ENCODE measurements at places on chromosomes 12 and 14.
A peak's percentile ranks its signal among the peaks of the same experiment; 100 is the strongest.

- no peak for DNase-seq
Measured at GRCh38 chr14:76918256-76918781, 92.1 kb downstream of the LRRC74A start.

GRCh38 chr14:75175677-75176141, 703 bp downstream of the TMED10 start:
- no peak for DNase-seq

- no peak for DNase-seq
Measured at GRCh38 chr12:6894321-6894720, 10.3 kb upstream of the LRRC23 start.

DNA sequence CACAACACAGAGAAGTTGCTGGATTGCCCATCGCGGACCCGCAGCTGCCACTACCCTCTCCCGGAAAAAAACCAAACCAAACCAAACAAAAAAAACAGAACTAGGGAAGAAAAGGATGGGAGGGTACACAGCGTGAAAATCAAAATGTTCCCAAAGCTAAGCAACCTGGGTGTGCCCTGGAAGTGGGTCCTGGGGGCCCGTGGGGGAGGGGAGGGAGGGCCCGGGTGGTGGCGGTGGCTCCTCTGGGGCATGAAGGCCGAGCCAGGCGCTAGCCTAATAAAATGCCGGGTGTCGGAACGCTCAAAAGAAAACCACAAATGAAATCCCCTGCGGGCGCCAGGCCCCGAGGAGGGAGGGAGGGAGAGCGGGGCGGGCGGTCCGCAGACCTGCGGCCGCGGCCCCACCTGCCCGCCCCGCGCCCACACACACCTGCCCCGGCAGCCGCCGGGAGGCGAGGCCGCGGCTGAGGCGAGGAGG, 787 bp downstream of the HECTD4 start:
- peak; percentile 30 for DNase-seq

GRCh38 chr14:68335312-68335711, 457.6 kb downstream of the ZFP36L1 start:
- DNase-seq = no peak

GRCh38 chr12:125434936-125435443, 369.8 kb downstream of the AACS start:
- DNase-seq = no peak

GRCh38 chr12:57890191-57891115, 43.9 kb upstream of the CTDSP2 start:
- DNase-seq = no peak

DNA sequence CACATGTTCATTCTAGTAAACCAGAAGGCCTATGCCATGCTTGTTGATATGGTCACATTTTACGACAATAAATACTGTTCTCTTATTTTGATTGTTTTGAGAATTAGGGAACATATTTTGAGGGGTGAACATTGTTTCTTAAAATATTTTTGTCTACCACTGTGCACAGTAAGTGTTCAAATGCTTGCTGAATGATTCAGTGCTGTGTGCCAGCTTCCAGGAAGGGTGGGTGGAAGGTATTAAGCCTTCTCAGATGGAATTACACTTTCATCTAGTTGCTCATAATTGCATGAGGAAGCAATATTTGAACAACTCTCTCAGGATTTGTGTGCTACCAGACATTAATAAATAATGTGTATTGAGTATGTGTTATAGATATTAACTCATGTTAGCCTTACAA, 15.5 kb upstream of the TMX1 start:
- no peak for DNase-seq

DNA sequence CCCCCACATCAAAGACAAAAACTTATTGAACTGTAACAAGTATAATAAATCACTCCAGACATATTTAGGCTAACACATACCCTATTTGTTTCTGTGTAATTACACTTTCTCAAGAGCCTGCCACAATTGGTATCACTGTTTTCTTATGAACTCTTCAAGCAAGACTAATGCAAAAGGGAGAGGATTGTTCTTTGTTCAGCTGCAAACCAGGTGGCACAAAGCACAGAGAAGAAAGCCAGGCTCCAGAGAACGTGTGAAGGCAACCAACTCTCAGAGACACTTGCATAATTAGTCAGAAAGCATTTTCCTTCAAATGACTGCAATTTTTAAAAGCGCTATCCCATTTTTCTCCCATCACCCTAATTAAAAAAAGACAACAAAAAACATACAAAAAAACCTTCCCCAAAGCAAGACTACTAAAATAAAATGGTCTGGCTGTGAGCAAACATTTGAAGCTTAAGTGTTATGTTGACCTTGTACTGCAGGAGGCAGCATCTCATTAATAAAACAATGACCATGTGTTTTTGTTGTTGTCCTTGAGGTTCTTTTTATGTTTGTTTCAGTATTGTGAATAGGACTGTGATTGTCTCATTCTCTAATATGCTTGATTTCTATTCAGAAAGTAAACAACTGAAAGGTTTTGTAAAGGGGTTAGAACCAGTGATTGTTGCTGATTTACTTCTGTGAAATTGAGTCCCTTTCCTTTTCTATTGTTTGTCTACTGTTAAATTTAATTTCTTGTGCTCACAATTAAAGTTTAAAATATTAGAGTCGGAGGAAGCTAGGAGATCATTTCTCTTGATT, 452.7 kb upstream of the PDE3A start:
- DNase-seq = no peak

DNA sequence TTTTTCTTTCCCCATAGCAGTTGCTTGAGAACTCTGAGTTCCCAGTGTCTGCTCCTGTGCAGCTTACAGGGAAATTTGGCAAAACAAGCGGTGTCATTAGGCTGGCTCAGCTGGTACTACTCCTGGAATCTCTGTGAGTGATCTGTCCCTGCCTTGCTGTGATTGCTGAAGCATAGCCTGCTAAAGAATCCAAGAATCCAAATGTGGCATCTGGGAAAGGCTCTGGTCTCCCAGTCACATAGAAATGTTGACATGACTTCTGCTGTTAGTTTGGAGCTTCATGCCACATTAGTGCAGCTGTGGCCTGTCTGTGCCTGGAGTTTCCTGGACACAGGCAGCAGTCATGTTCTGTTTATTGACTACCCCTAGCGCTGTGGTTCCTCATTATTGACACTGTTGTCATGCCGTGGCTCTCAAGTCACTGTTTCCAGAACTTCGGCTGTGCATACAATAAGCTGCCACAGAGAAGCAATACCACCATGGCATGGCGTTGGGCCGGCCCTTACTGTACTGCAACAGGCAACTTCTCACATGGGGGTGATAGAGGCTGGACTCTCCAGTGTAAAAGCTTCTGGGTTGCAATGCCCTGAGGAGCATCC, 166.8 kb downstream of the MYRFL start:
- no peak for DNase-seq

GRCh38 chr14:94681300-94682060, 69.3 kb downstream of the SERPINA3 start:
- no peak for DNase-seq

GRCh38 chr12:27521066-27521465, 2.9 kb upstream of the PPFIBP1 start:
- DNase-seq = no peak

DNA sequence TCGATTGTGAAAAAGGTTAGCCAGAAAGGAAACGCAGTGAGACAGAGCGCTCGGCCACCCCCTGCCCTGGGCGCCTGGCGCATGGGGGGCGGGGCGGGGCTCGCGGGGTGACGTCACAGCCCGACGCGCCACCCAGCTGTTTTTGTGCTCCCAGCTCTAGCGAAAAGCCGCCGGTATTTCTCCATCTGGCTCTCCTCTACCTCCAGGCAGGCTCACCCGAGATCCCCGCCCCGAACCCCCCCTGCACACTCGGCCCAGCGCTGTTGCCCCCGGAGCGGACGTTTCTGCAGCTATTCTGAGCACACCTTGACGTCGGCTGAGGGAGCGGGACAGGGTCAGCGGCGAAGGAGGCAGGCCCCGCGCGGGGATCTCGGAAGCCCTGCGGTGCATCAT, at the start of gene GABARAPL1:
TSS of gene GABARAPL1 (plus strand) at position 139 of the 393 bp plus-strand sequence. CDS start at position 392, 253 bp downstream.
- peak; percentile 83 for DNase-seq

DNA sequence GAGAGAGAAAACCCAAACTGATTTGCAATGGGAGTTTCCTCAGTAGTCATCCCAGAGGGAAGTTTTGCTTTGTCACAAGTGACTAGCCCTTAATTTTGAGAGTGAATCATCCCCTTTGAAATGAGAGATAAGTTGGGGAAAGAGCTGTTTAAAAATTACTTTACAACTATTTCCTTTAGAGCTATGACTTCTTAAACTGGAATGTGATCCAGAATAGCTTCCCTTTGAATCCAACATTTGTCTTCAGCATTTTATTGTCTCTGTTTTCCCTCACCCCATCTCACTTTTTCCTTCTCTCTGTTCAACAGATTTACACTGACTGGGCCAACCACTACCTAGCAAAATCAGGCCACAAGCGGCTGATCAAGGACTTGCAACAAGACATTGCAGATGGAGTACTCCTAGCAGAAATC, 109.3 kb downstream of the NAV3 start:
- DNase-seq = no peak

DNA sequence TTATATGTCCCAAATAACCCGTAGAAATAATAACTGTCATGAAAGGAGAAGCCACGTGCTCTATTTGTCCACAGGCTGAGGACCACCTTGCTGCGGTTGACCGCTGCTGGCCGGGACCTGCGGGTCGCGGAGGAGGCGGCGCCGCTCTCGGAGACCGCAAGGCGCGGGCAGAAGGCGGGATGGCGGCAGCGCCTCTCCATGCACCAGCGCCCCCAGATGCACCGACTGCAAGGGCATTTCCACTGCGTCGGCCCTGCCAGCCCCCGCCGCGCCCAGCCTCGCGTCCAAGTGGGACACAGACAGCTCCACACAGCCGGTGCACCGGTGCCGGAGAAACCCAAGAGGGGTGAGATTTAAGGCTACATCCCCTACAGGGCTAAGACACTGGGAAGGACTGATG, 21.0 kb downstream of the RPGRIP1 start:
- peak; percentile 37 for DNase-seq

DNA sequence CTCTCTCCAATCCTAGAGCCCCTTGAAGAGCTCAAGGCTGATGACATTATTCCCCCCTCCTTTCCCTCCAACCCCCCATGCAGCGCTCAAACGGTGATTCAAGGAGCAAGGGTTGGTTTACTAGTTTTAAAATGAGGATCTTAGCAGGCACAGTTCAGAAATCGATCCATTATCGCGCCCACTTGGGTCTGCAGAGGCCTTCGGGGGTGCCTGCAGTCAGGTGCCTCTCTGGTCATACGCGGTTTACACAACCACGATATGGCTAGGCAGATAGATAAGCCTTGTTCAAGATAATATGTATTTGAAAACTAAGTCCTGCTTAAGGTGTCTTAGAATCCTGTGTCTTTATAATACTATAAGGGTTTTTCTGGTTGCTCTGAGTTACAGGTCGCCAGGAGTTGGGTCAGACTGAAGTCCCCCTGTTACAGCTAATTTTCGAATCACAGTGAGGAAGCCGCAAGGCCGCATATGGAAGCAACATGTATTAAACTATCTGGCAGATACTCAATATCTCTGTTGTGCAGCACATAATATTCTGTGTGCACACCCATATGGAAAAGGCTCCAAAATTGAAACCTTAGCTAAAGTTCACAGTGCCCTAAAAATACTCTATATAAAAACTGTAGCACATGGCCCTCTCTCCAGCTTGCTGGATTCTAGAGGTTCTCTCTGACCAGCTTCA, 10.0 kb downstream of the BHLHE41 start:
- DNase-seq = no peak

DNA sequence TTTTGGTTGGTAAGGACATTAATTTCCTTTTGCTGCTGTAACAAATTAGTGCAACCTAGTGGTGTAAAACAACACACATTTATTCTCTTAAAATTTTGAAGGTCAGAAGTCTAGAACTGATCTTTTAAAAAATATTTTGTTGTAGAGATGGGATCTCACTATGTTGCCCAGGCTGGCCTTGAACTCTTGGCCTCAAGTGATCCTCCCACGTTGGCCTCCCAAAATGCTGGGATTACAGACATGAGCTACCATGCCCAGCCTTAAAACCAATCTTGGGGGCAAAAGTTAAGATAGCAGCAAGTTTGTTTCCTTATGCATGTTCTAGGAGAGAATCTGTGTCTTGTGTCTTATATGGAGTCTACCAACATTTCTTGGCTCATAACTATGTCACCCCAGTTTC, 55.8 kb downstream of the MIA2 start:
- DNase-seq = no peak

DNA sequence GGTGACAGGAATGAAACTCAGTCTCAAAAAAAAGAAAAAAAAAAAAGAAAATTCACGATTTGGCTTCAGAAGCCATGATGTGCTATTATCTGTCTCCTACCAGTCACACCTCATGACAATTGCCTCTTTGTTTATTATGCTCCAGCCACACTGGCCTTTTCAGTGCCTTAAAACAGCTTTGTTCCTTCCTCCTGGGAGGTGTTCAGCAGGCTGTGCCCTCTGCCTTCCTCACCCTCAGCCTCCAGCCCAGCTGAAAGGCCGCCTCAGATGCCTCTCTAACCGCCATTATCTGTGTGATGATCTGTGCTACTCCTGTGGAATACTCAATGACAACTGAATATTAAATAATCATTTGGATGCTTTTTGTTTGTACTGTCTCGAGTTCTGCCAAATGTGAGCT, 8.6 kb upstream of the ARPC3 start:
- no peak for DNase-seq

DNA sequence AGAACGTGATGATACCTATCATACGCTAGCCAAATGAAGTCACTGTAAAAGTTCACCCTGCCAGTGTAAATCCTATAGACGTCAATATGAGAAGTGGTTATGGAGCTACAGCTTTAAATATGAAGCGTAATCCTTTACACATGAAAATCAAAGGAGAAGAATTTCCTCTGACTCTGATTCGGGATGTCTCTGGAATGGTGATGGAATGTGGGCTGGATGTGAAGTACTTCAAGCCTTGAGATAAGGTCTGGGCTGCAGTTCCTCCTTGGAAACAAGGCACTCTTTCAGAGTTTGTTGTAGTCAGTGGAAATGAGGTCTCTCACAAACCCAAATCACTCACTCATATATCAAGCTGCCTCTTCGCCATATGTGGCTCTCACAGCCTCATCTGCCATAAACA, 53.1 kb upstream of the NAP1L1 start:
- DNase-seq = no peak

DNA sequence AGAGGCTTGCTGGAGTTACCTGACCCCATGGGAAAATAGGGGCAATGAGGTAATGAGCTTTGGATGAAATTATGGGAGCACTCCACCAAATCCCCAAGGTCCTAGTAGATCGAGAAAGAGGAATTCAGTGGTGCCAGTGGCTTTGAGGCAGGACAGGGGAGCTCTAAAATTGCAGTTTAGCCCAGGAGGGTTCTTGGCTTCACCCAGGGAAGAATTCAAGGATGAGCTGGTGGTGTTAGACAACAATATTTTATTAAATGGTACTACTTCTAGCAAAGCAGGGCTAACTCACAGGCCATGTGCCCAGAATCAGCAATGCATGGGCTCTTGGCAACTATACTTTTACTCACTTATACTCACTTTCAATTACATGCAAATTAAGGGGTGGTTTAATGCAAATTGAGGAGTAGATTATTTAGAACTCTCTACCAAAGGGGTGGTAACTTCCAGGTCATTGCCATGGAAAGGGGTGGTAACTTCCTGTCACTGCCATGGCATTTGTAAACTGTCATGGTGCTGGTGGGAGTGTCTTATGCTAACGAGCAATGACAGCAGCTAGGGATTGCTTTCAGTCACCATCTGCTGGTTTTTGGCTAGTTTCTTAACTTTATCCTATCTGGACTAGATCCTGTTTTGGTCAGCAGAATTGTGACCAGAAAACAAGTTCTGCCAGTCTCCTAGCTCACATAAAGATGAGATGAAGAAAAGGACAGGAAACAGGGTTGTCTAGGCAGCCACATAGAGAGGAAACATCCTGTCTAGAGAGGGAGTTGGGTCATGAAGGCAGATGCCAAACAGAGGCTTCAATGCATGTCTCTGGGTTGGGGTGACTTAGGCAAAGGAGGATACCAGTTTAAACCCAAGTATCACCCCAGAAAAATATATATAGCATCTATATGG, 64.7 kb downstream of the ZNF641 start:
- DNase-seq = peak; percentile 11

- no peak for DNase-seq
Measured at GRCh38 chr14:25014440-25014839, 35.5 kb downstream of the STXBP6 start.
